ENCODE measurements at places on chromosomes 1 and 21.

- no peak for DNase-seq
- H3K27me3 ChIP-seq, result peaks cover 12% of the 10 kb centered on the region
- no peaks in the 10 kb centered on the region for H3K36me3 ChIP-seq
- no peak overlapping the region for H3K4me3 ChIP-seq
- H3K27ac ChIP-seq, result no peak overlapping the region
- H3K4me1 ChIP-seq, result peaks cover 2% of the 10 kb centered on the region
These were observed 8.5 kb upstream of the DMBX1 start for GRCh38 chr1:46480959-46481646.

GRCh38 chr1:183877053-183877720 lies 72.3 kb downstream of the RGL1 start:
- H3K4me3 ChIP-seq, result no peak overlapping the region
- H3K4me1 ChIP-seq, result peaks cover 5% of the 10 kb centered on the region
- H3K27ac ChIP-seq, result no peak overlapping the region

- peak overlapping the region; percentile 98 for H3K4me3 ChIP-seq
- no peak overlapping the region for H3K27ac ChIP-seq
- H3K27me3 ChIP-seq, result no peaks in the 10 kb centered on the region
- DNase-seq, result no peak
These were observed 2.3 kb downstream of the DHX9 start for GRCh38 chr1:182841368-182841988.

DNA sequence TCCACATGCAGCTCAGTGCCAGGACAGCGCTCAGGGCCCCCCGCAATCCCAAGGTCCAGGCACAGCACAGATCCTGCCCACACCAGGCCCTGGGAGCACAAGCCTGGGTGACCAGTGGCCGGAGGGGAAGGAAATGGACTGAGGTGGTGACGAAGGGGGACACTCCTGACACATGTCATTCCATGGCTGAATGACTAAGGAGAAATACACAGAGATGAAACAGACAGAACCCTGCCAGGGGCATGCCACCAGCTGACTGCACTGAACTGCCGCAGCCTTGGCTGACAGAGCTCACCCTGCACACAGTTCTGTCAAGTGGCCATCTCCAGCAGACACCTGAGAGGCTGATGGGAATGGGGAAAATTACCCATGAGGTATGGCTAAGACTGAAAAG lies 56.1 kb downstream of the HSF2BP start:
- no peaks in the 10 kb centered on the region for H3K27me3 ChIP-seq
- no peak for DNase-seq
- no peaks in the 10 kb centered on the region for H3K36me3 ChIP-seq
- H3K4me1 ChIP-seq, result no peaks in the 10 kb centered on the region
- H3K4me3 ChIP-seq, result no peak overlapping the region

GRCh38 chr1:234842726-234843641 lies 233.0 kb upstream of the IRF2BP2 start:
- H3K36me3 ChIP-seq, result peaks cover 8% of the 10 kb centered on the region
- no peak for DNase-seq
- no peak overlapping the region for H3K4me3 ChIP-seq

DNA sequence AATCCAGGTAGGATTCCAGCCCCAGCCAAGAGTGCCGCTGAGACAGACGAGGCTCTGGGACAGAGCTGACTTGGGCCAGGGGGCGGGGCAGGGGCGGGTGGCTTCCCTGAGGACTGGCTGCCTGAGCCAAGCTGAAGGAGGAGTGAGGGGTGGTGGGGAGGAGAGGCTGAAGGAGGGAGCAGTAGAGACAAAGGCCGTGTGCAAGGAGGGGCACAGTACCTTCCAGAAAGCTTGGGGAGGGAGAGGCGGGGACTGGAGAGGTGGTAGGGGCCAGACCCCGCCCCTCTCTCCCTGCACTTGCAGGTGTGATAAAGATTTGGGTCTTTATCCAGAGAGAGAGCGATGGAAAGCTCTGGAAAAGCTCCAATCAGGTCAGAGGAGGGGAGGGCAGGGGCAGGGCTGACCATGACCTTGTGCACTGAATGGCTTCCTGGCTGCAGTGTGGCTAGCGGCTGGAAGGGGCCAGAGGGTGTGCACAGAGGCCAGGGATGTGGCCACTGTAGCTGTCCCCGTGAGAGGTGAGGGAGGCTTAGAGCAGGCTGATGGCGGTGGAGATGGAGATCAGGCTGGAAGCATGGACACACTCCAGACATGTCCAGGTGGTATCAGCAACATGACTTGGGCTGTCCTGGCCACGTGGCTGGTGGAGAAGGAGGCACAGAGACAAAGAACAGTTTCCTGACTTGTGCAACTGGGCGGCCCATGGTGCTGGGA lies 6.7 kb upstream of the EPHA8 start:
- peak overlapping the region; percentile 66 for H3K4me3 ChIP-seq
- no peaks in the 10 kb centered on the region for H3K27me3 ChIP-seq
- no peaks in the 10 kb centered on the region for H3K36me3 ChIP-seq
